Fibroblast of skin of back (primary cell): ENCODE measurements at places on chromosomes 1 and 21.

DNA sequence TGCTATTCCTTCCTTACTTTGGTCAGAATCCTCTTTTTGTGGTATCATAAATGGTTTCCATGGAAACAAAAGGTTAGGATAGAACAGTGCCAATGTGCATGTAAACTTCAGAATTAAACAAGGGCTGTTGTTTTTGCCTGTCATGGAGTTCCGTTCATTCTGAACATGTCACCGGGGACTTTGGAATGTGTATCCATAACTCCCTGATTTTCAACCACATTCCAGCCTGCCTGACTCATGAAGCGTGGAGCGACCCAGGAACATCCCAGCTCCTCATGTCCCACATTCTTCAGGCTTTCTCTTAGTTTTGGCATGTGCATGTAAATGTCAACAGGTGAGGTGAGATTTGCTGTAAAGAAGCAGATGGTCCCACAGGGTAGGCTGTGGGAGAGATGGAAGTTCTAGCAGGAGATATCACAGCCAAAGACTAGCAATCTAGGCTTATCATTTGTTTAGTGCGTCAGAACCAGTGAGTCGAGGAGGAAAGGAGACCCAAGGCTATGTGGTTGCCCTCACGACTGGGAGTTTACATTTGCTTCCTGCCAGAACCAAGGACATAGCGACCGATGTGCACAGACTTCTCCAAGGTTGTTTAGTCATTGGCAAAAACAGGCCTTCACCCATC lies 23.0 kb upstream of the DNAJC11 start:
- peak; percentile 96 for DNase-seq

DNA sequence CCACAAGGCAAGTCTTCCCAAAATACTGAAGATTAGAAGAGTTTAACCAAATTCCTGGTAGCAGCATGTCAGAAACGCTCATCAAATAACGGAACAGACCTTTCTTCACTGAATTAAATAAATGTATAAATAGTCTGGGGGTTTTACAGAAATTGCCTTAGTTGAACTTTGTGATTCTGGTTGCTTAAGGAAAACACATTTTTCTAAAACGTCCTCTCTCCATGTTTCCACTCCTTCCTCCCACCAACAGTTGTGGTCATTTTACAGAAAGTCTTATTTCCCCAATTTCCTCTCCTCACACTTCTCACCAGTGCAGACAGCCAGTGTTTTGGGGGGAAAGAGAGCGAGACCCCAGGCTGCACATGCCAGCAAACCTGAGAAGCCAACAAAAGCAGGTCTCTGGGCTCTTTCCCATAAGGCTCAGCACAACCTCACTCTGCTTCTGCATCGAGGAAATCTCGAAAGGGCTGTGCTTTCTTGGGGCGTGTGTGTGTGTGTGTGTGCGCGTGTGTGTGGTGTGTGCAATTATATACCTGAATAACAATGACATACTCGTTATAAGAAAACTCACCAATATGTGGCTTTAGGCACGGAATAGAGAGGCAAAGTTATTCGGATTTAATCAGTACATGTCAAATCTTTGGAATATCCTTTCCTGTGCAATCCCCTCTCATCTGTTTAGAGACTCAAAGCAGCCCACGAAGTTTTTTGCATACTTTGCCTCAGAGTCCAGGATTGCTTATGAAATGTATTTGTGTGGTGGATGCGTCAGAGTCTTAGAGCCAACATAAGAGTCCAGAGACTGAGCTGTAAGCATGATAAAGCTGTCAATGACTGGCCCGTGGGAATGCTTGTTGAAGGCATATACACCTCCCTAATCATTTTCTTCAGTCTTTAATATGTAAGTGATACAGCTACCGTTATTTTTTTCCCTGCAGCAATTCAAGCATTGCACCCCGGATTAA lies 2.0 kb downstream of the KCNJ15 start:
- peak; percentile 88 for DNase-seq

GRCh38 chr1:18630511-18631495 lies at the start of gene PAX7:
TSS of gene PAX7 (plus strand) at chr1:18630846. CDS start at chr1:18631604, 758 bp downstream.
- no peak for DNase-seq

DNA sequence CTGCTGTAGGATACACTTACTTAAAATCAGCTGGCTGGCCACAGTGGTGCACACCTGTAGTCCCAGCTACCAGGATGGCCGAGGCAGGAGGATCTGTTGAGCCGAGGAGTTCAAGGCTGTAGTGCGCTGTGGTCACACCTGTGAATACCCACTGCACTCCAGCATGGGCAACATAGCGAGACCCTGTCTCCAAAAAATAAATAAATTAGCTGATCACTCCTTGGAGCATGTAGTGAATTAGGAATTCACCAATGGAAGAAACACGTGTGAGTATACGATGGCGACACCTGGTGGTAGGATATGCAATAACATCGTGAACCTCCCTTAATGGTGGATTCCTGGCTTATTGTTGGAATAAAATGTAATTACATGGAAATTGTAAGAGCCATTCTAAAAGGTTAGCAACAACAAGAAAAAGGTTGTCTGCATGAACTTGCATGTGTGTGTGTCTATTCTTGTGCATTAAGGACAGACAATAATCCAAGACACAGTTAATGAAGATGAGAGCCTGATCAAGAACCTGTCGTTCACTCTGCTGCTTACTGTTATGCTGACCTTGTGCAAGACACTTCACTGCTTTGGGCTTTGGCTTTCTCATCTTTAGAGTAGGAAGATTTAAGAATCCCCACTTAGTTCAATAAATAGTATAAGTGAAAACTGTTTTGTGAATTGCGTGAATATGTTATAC lies 38.6 kb upstream of the COX20 start:
- DNase-seq, result peak; percentile 62

DNA sequence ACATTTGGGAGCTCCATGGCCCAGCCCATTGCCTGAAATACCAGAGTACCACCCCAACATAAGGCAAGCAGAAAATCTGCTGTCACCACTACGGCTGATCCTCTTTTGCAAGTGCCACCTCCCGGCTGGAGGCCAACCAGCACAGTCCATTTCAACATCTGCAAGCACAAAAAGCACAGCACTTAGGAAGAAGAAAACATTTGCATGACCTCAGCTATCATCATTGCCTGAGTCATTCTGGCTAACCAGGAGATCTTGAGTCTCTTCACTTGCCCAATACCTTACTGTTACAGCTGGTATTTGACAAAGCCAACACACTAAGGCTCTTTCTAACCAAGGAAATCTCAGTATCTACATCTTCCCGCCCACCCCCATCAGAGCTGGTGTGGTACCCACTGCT lies 55.9 kb downstream of the NEK7 start:
- DNase-seq, result peak; percentile 89

DNA sequence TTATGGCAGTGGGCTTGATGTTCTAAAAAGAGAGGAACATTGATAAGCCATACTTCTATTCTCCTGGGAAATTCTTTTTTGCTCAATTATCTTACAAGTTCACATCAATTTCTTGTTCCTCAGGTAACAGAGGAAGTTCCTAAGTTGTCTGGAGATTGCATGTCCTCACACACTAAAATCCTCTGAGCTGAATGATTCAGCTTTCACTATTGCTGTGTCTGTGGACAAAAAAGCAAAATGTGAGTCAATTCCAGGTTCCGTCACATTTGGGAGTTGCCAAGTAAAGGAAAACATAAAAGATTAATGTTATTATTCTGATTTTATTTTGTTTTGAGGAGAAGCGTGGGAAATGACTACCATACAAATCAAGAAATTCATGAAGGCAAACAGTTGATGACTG lies 316.7 kb downstream of the CHRM3 start:
- no peak for DNase-seq

- DNase-seq, result no peak
Observed at GRCh38 chr1:226678701-226679100, 60.4 kb downstream of the ITPKB start.

- no peak for DNase-seq
Observed at GRCh38 chr1:41734201-41734970, 184.3 kb downstream of the HIVEP3 start.

DNA sequence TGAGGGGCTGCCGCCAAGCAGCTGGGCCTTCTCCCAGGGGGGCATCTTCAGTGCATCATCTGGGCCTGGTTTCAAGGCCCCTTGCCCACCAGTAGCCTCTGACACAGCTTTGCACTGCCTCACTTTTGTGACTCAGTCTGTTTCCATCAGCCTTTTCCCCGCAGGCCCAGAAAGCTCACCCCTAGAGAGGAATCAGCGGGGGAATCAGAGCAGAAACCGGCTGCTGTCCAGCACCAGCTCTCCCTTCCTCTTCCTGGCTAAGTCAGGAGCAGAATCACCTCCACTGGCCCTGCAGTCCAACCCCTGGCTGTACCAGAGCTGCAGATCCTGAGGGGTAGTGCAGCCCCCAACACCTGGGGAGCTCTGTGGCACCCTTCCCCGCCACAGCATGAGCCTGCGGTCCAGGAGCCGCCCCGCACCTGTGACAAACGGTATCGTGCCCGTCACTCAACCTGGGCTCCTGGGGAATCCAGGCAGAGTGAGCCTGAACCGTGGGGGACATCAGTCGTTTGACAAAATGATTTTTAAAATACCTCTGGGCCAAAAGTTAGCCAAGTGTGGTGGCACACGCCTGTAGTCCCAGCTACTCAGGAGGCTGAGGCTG lies 83.3 kb upstream of the TMEM51 start:
- DNase-seq, result no peak

- peak; percentile 58 for DNase-seq
Observed at GRCh38 chr1:53121319-53122172, 20.9 kb downstream of the SLC1A7 start.

DNA sequence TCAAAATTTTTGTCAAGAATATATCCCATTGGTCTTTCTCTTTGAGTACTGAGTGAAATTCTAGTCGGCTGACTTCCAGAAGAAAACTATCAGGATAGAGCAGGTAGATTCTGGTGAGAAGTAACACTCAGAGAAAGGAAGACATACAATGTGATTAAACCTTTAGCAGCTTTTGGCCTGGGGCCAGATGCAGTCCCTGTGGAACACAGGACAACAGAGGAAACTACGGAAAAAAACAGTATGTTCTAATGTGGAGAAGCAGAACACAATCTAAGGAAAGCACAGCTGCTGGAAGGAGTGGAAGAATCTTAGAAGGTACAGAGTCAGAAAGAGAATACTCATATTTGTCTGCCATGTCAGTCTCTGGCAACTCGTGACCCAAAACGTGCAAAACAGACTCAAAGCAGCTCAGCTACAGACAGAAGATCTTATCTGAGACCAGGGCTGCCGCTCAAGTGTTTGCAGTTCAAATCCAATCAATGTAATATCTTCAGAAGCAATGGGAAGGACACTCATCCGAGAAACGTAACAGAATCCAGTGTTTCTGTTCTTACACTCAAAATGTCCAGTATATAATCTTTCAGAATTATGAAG lies 283.8 kb downstream of the MRPL39 start:
- DNase-seq, result no peak

DNA sequence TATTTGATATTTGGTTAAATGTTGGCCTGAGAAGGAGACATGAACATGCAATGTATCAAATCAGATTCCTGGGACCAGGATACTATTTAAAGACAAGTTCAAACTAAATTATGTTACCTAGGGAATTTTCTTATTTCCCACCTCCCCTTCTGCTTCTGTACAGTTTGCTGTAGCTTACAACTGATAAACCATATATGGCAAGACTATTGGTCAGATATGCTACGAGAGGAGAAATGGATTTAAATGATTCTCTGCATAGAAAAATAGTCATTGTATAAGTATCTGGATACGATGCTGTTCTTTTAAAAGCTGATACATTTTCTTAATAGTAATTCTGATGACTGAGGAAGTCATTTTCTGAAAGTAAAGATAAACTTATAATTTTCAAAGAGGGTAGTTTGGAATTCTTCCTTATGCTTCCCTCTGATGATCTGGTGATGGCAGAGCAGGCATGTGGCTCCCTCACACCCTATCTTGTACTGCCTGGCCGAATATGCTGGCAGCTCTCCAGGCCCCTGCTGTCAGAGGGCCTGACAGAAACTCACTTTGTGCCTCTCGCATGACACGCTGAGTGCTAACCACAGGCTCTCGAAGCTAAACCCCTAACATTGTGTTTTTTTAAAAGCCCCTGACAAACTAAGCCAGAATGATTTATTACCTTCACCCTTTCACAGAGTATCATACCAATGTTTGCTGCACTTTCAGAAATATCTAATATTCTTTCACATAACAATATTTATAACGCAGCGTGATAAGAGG lies 19.4 kb downstream of the RRP15 start:
- DNase-seq, result peak; percentile 77

GRCh38 chr1:223161321-223161720 lies 18.3 kb upstream of the TLR5 start:
- DNase-seq, result no peak

DNA sequence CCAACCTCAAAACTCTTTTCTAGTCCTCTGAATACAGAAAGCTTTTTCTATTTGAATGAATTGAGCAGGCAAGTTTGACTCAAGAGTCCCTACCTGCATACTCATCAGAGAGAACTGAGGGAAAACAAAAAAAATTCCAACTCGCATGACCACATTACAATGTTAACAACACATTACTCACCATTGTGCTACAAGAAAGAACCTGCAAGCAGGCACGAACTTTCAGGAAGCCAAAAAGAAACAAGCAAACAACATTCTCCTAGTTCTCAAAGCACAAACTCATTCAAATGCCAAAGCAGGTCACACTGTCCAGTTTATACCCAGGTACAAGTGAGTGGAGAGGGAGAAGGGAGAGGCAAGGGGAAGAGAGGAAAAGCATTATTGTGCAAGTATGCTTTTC lies 14.6 kb downstream of the OTUD7B start:
- DNase-seq, result no peak

- no peak for DNase-seq
Observed at GRCh38 chr1:59409549-59409948, 112.7 kb downstream of the FGGY start.
